NCI-H2081 (cell line): ENCODE measurements at places on chromosomes 2 and 18.
A peak's percentile ranks its signal among the peaks of the same experiment; 100 is the strongest.

- DNase-seq = no peak
These were observed 164.8 kb downstream of the MYCN start for GRCh38 chr2:16104949-16105668.

DNA sequence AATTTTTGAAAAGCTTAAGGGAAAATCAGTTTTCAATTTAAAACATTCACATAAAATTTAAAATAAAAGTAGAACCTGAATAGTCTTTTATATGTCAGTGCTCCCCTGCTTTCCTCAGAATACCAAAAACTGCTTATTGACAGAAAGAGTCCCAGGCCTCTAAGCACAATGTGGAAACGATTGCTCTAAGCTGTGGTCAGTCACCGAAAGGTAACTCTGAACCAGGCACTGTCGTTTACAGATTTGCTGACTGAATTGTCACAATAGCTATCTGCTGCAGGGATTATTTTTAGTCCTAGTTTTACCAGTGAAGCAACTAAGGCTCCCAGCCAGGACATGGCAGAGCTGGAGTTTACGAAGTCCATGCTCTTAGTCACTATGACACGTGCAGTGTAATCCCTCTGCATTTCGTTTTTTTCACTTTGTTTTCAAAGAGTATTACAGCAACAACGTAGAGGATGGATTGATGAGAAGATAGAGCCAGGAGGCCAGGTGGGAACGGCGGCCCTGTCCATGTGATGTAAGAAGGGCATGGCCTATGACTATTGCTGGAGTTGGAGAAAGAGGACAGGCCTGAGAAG, 28.1 kb upstream of the TMEM247 start:
- DNase-seq = no peak

GRCh38 chr18:1092228-1092627, 187.6 kb downstream of the ADCYAP1 start:
- no peak for DNase-seq

GRCh38 chr2:118443596-118443995, 355.3 kb downstream of the INSIG2 start:
- DNase-seq = no peak

DNA sequence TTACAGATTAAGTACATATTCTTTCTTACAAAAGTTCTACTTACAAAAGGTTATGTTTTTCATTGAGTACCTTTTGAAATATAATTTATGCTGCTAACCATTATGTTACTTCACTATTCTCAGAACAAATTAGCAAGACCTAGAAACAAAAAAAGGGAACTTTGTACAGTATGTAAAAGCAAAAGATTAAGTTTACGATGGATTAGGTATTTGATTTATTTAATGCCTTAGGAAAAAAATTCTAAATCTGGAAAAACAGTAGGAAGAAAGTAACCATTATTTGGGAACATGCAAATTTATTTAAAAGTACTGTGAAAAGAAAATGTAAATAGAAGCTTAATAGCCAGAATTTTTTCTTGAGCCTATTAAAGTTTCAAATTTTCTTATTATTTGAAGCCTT, 144.6 kb downstream of the AGPS start:
- DNase-seq = no peak

DNA sequence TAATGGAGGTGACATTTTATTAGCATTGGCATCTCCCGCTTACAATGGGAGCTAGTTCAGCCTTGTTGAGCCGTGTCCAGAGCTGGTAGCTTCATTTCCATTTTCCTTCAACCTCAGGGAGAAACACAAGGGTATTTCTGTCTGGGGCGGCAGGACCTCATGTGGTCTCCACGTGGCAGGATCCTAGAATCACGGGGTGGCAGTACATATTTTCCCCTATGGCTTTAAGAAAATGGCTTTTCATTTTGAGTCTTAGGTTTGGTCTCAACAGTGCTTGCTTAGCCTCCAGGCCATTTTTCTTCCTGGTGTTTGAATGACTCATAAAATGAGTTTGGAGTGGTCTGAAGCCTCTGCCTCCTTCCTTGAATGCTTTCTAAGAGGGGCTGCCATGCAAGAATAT, 20.3 kb downstream of the CABLES1 start:
- DNase-seq = no peak

GRCh38 chr18:44807766-44808165, 127.1 kb downstream of the SETBP1 start:
- no peak for DNase-seq

GRCh38 chr2:184520441-184520840, 77.9 kb upstream of the ZNF804A start:
- no peak for DNase-seq

DNA sequence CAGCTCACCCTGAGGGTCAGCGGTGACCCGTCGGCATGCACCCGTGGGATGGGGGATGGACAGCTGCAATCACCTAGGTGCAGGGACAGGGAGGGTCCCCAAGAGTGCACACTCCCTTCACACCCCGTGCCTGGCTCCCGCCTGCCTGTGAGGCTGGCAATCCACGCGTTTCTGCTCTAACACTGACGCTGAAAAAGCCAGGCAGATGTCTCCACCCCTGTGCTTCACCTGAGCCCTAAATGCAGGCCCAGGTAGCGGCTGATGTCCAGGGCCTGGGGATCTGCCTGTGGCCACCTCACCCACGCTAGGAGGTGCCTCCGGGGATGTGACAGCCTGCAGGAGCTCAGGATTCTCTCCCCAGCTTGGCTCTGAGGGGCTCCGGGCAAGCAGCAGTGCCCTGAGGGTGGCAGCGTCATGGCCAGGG, 212.0 kb upstream of the SALL3 start:
- DNase-seq = no peak

- DNase-seq = no peak
These were observed 74.7 kb upstream of the MGAT4A start for GRCh38 chr2:98805412-98806171.

DNA sequence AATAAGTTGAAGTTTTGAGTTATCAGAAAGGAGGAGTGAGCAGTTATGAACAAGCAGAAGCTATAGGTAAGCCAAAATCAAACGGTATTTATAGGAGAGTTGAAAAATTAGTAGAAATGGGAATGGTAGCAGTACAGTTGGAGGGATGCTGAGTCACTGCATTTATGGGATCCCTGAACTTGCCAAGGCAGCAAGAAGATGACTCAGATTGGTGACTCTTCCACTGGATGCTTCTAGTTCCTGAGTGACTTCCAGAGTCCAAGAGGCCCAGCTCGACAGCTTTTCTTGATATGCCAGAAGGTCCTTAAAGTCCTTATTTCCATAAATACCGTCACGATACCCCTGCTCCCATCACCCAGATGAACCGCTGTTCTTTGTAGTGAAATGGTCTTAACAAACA, 31.1 kb upstream of the ACTR3 start:
- DNase-seq = no peak

DNA sequence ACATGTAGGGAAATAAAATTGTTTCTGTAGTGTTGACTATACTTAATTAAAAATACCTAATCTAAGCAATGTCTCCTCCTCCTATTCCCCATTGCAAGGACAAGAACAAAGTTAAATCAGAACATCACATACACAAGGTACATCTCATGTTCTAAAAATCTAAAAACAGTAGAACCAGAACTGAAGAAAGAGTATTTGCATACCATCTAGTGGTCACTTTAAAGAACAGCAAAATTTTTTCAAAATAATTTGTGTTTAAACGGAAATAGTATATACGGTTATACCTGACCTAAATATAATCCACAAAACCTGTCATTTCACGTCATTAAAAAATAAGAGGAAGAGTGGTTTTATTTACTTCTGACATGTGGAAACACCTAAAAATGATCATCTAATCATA, 294.3 kb upstream of the KCNH7 start:
- DNase-seq = peak; percentile 47

DNA sequence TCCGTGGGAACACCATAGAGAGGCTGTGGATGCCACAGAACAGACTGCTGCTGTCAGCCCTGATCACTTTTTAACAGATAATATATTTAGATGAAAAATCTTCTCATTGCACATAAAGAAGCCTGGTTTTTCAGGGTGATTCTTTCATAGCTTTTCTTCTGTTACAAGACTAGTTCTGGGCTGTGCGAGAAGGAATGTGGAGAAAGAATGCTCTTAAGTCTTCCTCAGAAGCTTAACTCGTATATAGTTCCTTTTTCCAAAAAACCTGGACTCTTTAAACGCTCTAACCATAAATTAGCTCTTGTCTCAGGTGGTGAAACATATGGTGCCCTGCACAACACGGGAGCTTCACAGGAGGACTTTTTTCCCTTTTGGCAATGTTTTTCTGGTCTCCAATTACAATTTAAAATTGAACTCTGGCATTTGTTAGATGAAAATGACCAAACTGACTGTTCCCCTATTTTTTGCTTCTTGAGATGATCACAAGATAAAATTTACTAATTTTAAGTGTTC, 125.9 kb upstream of the SMAD7 start:
- no peak for DNase-seq

DNA sequence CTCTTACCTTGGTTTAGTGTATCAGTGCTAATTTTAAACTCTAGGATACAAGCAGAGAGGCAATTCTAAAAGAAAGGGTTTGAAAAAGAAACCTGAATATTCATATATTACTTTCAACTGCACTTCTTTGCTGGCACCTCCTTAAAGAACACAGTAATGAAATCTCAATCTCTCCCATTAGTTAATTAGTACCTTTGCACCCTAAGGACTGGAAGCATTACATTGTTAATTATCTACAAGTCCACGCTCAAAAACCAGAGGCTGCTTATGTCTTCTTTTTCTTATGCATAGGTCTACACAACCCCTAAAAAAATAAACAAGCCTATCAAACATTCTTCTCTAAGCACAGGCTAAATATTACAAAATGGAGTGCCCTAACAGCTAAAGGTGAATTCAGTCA, 20.2 kb downstream of the EPHA4 start:
- DNase-seq = no peak

DNA sequence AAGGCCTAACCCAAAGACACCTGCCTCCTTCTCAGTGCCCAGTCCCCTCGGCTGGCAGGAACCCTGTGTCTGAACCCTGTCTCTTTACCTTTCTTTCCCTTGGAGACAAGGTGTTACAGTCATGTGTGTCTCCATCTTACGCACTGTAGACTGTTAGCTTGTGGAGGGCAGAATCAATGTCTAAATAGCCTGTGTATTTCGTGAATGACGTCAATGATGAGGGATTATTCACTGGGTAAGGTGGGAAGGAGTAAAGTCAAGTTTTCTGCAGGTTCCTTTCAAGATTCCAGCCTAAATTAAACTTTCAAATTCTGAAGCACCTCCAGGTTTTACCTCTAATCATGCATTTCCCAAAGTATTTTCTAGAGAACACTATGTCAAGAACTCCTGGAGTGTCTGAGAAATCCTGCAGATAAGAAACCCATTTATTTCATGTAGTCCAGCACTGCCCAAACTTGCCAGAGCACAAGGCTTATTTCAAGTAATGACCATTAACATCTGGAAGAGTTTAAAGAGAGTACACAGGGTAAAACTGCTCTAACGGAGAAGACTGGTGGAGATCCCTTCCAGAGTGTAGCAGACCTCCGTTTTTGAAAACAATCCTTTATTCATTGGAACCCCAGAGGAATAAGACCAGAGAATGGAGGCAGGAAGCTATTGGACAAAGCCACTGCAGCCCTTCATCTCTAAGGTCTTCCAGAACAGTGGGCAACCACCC, 72.8 kb downstream of the KCNF1 start:
- no peak for DNase-seq

DNA sequence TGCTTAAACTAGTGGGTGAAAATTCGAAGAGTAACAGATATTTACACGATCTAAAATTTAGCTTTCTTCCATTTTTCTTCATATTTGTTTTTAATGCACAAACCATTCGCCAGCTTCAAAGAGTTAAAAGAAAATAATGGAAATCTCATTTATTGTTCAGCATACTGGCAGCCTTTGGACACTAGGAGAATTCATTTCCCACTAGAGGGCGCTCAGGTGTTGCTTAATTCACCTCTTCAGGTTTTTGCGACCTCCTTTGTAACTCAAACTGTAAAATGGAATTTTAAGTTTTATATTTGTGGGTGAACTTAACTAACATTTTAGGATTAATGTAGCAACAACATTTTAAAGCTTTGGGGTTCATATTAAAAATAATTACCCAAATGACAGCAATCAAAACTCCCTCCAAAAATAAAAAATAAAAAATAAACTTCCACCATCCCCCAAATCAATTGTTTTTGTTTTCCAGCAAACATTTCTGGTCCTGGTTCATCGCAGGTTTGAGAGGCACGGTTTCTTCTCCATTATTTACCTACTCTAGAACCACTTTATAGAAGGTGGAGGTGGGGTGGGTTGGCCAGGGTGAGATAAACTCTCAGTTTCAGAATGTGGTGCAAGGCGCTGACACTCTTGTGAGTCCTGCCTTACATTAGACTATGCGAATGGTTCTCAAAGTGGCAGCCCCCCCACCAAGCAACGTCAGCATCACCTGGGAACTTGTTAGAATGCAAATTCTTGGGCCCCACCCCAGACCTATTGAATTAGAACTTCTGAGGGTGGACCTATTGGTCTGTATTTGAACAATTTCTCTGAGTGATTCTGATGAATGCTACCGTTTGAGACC, 24.7 kb upstream of the PNPT1 start:
- DNase-seq = peak; percentile 84

DNA sequence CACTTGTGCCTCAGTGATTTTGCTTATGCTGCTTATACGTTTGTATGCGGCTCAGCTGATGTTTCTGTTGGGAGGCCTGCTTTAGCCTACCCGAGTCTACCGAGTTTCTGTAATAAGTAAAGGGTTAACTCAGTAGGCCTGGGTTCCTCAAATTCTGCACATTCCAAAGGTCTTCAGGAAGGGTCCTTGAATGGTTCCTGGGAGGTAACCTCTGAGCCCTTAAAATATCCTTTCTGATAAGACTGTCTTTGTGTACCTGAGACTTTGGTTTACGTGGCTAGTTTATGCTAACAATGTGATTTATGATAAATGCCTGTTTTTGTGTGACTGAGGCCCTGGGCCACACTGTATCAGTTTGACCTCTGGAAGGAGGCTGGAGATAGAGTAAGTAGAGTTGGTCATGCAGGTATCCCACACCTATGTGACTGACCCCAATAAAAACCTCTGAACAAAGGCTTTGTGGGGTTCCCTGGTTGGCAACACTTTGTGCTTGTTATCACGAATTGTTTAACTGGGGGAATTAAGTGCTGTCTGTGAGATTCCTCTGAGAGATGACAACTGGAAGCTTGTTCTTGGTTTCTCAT, 18.9 kb upstream of the PNPT1 start:
- no peak for DNase-seq

GRCh38 chr18:50011813-50012435, 183.0 kb downstream of the MYO5B start:
- no peak for DNase-seq

DNA sequence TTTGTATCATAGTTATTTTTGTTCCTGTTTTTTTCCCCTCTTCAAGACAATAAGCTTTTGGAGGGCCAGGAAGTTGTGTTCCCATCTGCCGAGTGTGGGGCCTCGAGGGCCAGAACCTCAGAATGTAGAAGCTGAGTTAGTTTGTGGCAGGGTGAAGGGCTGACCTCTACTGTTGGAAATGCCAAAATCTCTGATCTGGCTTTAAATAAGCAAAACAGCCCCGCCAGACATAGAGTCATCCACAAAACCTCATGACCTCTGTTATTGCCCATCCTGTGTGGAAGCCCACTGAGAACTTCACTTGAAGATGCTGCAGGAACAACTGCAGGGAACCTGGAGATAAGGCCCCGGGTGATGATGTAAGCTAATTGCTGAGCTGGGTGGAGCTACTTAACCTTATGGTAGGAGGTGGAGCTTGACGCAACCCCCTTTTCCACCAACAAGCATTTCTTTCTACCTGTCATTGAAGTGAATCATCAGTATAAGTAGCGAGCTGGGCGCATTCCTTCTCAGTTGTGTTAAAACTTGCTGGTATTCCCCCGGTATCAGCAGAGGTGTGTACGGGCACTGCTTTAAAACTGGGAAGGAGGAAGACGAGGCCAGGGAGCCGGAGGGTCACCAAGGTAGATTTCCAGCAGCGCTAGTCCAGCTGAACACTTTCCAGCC, 177.2 kb downstream of the NEDD4L start:
- DNase-seq = no peak
